NCI-H187 (cell line): ENCODE measurements at places on chromosomes 7 and 10.

DNA sequence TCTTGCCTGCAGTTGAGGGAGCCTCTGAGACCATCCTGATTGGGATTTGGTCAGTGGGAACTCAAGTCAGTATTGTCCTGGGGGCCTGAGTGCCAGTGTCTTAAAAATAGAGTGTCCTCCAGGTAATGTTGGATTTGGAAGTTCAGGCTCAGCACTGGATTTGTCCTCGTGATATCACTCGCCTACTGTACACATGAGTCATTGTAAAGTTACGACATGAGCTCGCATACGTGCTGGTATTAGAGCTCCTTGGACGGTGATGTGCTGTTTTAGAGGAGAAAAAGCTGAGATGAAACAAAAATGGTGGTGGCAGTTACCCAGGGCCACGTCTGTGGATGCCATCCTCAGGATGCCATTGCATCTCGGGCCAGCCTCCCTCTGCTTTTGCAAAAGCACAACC, 78.2 kb downstream of the MGMT start:
- DNase-seq = no peak

DNA sequence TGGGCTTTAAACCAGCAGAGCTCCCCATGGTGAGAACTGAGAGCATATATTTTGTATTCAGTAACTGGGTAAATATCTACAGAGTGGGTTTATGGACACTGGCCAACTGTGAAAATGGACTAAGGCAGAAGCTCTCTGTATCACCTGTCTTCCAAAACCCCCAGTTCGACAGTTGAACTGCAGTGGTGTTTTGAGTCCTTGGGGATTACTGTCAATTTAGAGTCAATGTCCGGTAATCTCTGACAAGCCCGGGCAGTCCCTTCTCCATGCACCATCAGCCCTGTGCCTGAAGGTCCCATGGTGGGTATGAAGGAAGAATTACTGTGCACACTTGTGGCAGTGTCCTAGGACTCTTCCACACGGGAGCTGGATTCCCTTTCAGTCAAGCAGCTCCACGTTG, 235.0 kb downstream of the CCSER2 start:
- DNase-seq = no peak

- no peak for DNase-seq
Observed at GRCh38 chr10:11546581-11546980, 64.9 kb downstream of the USP6NL start.

- DNase-seq = no peak
Observed at GRCh38 chr7:25726170-25726780, 425.7 kb upstream of the NFE2L3 start.

GRCh38 chr7:32036557-32036956, 33.6 kb downstream of the PDE1C start:
- no peak for DNase-seq

DNA sequence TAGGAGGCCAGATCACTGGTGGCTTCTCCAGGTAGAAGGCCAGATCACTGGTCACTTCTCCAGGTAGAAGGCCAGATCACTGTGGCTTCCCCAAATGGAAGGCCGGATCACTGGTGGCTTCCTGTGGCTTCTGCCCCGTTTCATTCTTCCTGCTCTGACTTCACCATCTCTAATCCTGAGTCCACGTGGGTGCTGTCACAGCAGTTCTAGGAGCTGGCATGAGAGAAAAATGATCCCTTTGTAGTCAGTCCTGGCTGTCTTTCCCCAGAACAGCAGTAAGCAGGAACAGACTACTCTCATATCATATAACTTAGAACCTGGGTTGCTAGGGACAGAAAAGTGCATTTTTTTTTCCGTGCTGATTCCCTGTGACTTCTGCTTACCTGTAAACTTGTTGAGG, 90.9 kb downstream of the ACTR3B start:
- no peak for DNase-seq

DNA sequence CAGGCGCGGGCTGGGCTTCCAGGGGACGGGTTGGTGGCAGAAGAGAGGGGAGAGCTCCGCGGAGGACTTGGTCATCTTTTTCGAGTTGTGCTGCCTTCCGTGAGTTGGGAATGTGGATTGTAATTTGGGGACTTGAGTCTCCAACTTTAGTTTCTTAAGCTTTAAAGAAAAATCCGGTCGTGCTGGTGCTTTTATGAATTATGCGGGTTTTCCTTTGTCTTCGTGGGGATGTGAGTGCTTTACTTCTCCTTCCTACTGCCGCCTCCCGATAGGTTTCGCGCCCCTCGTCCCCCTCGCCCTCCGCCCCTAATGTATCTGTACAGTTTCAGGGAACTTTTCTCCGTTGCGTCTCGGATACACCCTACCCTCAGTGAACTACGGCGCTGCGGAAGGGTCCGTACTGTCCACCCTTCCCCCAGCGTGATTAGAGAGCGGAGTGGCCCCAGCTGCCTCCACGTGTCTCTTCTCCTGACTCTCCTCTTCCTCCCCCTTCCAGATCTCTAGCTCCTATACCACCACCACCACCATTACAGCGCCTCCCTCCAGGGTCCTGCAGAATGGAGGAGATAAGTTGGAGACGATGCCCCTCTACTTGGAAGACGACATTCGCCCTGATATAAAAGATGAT, 649 bp downstream of the SCD start:
- DNase-seq = no peak

GRCh38 chr10:113493195-113493594, 59.7 kb upstream of the HABP2 start:
- no peak for DNase-seq

DNA sequence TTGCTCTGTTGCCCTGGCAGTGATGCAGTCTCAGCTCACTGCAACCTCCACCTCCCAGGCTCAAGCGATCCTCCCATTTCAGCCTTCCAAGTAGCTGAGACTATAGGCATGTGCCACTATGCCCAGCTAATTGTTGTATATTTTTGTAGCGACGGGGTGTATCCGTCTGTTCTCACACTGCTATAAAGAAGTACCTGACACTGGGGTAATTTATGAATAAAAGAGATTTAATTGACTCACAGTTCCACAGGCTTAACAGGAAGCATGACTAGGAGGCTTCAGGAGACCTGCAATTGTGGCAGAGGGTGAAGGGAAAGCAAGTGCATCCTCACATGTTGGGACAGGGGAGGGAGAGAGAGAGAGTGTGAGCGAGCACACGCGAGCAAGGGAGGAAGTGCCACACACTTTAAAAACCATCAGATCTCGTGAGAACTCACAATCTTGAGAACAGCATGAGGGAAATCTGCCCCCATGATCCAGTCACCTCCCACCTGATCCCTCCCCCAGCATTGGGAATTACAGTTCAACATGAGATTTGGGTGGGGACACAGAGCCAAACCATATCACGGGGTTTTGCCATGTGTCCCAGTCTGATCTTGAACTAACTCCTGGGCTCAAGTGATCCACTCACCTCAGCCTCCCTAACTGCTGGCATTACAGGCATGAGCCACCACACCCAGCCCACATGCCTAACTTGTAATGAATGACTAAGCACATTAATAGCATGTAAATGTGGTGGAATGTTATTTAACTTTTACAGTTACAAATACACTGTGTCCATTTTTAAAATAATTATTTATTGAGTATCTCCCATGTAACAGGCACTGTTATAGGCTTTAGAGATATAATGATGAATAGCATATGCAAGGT, 65.5 kb downstream of the RALA start:
- no peak for DNase-seq

DNA sequence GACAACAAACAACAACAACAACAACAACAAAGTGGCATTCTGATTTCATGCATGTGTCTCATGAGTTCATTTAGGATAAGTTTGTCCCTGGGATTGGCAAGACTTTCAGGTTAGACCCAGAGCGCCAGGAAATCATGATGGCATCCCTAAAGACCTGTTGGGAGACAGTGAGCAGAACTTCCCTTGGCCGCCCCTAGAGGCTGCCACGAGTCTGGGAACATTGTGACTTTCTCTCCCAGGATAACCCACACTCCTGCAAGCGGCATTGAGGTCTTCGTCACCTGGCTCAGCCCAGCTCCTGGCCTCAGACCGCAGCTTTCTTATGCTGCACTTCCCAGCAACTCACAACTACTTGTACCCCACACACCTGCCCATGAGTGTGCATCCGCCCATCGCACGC, 80.5 kb upstream of the RNF32 start:
- no peak for DNase-seq

GRCh38 chr10:93595378-93596161, 5.5 kb downstream of the RBP4 start:
- no peak for DNase-seq

DNA sequence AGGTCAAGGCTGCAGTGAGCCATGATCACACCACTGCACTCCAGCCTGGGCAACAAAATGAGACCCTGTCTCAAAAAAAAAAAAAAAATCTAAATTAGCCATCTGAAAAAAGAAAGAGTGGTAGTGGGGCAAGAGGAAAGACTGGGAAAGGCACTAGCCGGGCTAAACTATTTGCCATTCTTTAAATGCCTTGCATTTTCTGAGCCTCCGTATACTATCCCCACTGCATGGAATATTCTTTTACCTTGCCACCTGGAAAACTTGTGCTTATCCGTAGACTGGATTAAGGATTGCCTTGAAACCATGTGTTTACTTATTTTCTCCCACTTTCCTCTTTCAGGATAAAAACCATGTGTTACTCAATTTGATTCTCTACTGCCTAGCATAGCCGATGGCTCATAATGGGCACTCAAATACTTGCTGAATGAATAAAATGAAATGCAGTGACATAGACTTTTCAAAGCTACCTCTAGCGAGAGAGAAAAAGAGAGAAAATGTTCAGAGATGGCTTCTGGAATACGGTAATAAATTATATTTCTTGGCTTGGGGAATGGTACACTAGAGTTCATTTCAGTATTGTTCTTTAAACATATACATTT, 30.6 kb downstream of the HYCC1 start:
- no peak for DNase-seq

- no peak for DNase-seq
Observed at GRCh38 chr7:122136078-122136477, 8.0 kb downstream of the AASS start.
